ENCODE measurements at places on chromosomes 7 and 10.

- DNase-seq: no peak
These were observed 25.7 kb upstream of the ING3 start for GRCh38 chr7:120924837-120925236.

GRCh38 chr10:46326066-46326465, 39.3 kb downstream of the ANTXRL start:
- no peak for DNase-seq

DNA sequence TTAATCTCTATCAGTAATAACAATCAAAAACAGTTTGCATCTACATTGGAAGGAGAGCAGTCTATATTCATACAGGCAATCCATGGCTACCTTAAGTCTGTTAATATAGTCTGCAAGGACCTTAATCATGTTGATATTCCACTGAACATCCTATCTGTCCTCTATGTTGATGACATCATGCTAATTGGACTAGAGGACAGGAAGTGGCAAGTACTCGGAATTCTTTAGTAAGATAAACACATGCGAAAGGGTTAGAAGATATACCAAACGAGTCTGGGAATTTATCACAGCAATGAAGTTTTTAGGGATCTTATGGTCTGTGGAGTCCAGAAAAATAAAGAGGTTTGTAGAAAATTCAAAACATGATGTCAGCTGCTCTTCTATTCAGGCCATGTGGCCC, 11.3 kb upstream of the SAMD9L start:
- no peak for DNase-seq

DNA sequence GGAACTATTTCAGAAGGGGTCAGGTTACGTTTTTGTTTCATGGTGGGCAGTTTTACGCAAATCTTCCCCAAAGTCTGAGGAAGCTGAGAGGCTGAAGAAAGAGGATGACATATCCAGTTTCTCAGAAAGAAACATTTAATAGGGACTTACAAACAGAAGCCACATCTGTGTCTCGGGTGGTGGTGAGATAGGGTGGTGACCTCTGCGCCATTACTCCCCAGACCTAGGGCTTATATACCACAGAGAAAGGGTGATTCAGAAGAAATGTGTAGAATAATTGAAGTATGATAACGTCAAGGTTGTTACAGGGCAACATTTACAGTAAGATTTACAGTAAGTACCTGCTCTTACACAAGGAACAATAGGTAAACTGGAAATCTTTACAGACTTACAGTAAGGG, 43.0 kb upstream of the RELN start:
- no peak for DNase-seq

GRCh38 chr10:79136236-79137005, 67.7 kb downstream of the ZMIZ1 start:
- DNase-seq: no peak

GRCh38 chr10:69738071-69738470, 63.6 kb upstream of the COL13A1 start:
- DNase-seq: no peak

Measured in iPS DF 6.9 (cell line).